ENCODE measurements at places on chromosomes 3 and 15.

- DNase-seq = peak; percentile 56
Measured at GRCh38 chr3:195908694-195909581, 587 bp upstream of the TNK2 start.

DNA sequence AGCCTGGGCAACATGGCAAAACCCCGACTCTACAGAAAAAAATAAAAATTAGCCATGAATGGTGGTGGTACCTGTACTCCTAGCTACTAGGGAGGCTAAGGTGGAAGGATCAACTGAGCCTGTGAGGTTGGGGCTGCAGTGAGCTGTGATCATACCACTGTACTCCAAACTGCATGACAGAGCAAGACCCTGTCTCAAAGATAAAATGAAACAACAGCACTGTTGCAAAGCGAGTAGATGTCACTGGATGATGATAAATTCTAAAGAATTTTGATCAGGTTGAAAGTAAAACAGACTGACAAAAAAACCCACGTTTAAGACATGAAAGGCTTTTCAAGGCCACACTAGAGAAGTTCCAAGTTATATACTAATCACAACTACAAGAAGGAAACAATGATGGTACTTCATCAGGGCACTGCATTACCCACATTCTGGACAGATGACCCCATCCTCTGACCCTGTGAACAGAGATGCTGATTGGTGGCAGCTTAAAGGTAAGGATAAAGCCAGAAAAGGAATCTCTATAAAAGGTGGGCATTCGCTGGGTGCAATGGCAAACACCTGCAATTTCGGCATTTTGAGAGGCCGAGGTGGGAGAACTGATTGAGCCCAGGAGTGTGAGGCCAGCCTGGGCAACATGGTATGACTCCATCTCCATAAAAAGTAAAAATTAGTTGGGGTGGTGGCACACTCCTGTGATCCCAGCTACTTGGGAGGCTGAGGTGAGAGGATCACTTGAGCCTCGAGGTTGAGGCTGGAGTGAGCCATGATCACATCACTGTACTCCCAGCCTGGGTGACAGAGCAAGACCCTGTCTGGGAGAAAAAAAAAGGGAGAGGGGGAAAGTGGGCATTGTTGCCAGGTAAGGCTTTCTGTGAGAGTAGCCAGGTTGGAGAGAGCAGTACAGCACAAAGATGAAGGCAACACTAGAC is 59.2 kb downstream of the TBL1XR1 start:
- peak; percentile 17 for DNase-seq

DNA sequence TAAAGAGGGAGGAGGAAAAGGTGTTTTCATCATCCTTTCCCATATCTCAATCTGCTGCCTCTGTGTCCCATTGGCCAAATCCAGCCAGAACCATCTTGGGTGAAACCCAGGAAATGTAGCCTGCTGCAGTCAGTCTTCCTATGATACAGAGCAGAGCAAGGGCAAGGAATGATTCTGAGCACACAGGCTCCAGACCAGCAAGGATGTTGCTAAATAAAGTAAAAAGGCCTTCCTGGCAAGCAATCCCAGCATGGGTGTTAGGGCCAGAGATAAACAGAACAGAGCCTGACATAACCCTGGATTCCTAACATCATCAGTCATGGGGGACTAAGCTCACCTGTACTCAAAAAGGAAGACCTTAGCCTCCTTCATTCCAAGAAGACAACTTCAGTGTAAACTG is 90.7 kb upstream of the AGTR1 start:
- peak; percentile 29 for DNase-seq

DNA sequence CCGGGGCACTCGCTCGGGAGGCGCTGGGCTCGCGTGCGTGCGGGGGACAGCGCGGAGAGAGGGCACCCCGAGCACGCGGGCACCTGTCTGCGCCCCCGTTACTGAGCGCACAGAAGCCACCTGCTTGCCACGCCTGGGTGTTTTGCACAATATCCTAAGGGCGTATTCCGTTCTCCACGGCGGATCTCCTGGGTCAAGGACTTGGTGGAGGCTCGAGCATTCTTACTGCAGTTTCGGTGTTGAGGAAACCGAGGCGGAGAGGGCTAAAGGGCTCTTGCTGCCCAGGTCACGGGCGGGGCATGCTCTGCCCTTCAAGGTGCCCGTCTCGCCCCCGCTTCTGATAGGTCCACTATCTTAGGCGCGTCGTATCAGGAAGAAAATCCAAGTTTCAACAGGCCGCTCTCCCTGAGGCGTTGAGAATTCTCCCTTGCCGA is 526 bp downstream of the GPD1L start:
- peak; percentile 51 for DNase-seq

GRCh38 chr3:169243579-169243978 is 419.9 kb downstream of the MECOM start:
- DNase-seq = no peak

- DNase-seq = peak; percentile 46
Measured at GRCh38 chr3:68306571-68306970, 625.8 kb downstream of the TAFA4 start.

DNA sequence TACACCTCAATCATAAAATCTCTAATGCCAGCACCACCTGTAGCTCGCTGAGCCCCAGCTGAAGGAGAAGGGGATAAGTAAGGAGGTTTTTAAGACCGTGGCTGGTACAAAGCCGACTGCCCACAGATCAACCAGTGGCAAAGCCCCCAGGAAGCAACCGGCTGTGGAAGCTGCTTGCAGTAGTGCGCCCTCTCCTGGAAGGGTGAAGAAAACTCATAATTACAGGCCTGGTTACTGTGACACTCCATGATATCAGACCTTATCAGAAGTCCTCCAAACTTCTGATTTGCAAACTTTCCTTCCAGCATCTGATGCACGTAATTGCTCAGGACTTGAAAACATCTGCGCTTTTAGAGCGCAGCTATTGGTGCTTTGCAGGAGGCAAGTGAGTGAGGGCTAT is 63.1 kb upstream of the MCTP2 start:
- DNase-seq = no peak

GRCh38 chr3:152335273-152335672 is 66.5 kb downstream of the MBNL1 start:
- DNase-seq = no peak

DNA sequence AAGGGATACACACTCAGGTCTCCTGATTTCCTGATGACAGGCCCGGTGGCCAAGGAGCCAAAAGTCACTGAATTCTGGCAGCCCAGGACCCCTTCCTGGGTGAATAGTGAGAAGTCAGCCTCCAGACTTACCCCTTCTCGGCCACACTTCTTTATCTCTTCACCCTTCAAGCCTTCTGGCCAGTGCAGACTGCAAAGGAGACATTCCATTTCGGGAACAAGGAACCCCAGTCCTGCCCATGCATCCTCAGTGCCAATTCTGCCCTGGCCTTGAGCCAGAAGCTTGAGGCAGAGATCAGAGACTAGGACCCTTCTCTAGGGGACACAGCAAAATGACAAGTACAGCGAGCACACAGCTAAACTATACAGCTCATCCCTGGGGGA is 28.8 kb downstream of the GRAMD2A start:
- no peak for DNase-seq

DNA sequence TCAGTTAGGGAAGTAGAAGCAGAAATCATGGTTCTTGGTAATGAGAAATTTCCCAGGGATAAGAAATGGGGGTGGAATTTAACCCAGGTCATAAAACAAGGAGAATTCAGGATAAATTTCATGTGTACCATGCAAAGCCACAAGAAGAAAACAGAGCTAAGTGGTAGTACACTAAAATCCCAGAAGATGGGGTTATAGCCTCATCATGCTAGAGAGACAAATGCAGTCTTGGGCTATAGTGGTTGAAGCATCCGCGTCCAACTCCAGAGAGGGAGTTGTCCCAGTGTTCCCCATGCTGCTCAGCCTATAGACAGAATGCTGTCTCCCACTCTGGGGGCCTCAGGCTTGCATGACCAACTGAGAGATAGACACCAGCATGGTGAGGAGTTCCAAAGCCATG is 36.2 kb upstream of the CLRN1 start:
- peak; percentile 17 for DNase-seq

DNA sequence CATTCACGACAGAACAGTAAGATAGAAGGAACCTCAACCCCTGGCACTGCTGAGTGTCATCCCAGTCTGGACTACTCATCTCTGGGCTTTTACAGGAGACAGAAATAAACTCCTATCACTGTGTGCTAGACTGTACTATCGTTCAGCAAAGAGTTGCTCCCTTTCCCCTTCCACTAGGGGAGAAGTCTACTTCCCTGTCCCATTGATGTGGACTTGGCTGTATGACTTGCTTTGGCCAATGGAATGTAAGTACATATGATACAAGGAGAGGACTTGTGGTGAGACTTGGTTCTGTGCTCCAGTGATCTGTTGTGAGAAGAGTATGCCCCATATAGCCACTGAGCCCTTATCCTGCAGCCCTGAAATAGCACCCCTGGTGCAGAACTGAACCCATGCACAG is 5.3 kb upstream of the KIF7 start:
- DNase-seq = no peak

- DNase-seq = no peak
Measured at GRCh38 chr3:41863024-41863423, 98.9 kb downstream of the ULK4 start.

- DNase-seq = peak; percentile 87
Measured at GRCh38 chr3:56157693-56158362, 310.4 kb downstream of the ERC2 start.

GRCh38 chr15:90174140-90174875 is 26.8 kb upstream of the SEMA4B start:
- no peak for DNase-seq

GRCh38 chr3:137024348-137024747 is 66.6 kb downstream of the IL20RB start:
- DNase-seq = no peak

DNA sequence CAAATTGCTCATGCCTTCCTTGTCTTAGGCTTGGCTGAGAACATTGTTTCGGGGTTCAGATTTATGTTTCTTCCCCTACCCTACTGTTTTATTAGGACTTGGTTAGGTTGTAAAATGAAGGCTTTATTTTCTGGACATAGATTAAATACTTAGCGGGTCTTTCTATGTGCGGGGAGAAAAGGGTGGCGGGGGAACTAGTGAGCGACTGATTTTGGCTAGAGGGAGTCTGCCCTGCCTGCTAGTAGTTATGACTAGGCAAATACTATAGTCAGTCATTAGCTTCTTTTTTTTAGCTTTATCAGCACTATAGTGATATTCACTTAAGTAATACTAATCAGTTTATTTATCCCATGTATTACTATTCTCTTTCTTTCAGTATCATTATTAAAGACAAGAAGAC is 3.6 kb downstream of the CADM2 start:
- no peak for DNase-seq

DNA sequence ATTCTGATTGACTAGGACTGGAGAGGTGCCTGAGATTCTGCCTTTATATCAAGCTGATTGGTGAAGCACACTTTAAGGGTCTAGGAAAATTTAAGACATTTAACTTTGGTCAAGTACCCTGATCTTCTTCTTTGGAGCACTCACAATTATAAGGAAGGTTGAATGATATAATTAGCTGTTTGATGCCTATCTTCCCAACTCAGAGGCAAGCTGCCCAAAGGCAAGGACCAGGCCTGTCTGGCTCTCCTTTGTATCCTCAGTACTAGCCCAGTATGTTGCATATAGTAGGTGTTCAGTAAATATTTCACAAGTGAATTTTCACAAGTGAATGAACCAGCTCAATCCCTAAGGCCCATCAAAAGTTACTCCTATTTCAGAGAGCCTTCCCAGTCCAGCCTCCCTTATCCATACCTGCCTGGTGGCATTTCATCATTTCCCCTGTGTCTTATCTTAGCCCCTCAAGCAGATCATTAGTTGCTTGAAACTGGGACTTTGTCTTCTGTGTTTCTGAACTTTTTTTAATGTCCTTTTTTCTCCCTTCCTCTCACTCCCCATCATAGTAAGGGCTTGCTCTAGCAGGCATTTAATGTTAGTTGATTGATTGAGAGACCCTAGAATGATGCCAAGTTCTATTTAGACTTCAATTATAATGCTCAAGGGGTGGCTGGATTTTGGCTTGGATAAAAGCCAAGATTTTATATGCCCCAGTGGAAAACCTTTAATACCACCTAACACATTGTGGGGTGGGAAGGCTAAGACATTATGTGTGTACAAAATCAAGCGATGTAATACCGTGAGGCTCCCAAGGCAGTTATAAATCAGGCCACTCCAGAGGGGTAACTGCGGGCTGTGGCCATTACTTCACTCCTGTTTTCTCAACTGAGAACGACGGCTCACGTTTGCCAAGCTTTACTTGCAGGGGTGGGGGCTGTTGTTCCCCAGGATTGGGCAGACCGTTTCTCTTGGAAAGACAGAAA is 43.2 kb upstream of the BOC start:
- DNase-seq = no peak

DNA sequence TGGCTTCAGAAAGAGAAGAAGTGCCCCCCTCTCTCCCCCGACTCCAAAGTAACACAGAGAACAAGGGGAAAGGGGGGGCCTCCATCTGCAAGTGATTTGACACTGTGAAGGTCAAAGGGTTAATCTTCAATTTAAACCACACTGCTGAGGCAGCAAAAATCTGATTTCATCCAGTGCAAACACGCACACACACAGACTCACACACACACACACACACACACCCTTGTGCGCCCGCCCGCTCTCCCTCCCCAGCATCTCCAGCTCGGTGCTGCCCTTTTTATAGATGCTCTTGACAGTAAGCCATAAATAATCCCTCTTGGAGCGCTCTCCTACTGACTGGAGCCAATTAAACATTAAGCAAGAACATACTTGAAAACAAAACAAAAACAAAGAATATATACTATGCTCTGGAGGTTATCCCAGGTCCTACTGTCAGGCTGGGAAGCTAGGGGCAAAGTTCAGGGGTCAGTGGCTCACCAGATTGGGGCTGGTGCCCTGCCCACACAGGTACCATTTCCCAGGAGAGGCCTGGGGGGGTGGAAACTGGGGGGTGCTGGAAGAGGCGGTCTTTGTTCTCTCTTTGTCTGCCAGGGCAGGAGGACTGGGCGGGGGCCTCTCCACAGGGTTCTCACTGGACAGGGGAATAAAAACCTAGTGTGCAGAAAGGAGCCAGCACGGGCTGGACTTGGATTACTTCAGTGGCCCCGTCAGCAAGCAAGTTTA is 16.3 kb downstream of the BMF start:
- DNase-seq = no peak

GRCh38 chr3:23112491-23112890 is 90.6 kb upstream of the UBE2E2 start:
- DNase-seq = peak; percentile 35

DNA sequence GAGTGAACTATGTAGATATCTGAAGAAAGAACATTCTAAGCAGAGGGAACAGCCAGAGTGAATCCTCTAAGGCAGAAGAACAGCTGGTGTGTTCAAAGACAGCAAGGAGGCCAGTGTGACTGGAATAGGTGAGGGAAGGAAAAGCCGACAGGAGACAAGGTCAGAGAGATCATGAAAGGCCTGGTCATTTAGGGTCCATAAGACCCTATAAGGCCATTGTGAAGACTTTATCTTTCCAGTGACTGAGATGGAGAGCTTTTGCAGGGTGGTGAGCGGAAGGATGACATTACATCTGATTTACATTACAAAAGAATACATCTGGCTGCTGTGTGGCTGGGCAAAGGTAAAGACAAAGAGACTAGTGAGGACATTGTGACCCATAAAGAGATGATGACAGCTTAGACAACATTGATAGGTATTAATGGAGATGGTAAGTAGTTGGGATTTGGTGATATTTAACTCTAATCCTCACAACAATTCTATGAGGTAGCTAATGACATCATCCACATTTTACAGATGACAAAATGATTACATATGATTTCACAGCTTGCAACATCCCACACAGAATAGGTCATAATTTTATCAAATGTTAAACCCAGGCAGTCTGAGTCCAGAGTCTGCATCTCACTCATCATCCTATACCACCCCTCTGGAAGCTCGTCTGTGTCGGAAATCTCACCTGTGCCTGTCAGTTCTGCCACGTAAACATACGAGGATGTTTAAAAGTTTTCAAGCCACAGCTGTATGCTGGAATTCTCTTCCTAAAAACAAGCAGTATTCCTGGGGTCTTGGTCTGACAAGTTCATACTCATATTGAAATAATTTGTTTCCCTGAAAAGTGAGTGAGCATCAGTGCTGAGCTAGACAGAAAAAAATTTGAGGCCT is 70.2 kb upstream of the PIK3R4 start:
- no peak for DNase-seq
